Endothelial cell (in vitro differentiated cells): ENCODE measurements at places on chromosomes 1 and 21.
A peak's percentile ranks its signal among the peaks of the same experiment; 100 is the strongest.

DNA sequence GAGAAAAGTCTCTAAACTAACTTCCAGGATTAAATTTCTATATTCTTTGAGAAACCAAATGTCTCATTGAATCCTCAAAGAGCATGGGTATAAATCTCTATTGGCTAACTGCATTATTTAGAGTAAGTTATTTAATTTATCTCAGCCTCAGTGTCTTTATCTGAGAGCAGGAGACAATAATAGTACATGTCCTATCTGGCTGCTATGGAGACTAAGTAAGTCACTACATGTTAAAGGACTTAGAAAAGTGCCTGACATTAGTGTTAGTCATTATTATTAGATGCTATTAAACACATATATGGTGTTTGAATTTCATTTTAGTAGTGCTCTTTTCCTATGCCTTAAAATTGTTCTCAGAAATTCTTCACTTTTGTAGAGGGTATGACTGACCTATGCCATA, 505.2 kb downstream of the NEGR1 start:
- no peaks in the 10 kb centered on the region for H3K27me3 ChIP-seq
- no peak overlapping the region for H3K27ac ChIP-seq
- H3K4me3 ChIP-seq, result no peak overlapping the region
- no peaks in the 10 kb centered on the region for H3K36me3 ChIP-seq
- no peak for DNase-seq

DNA sequence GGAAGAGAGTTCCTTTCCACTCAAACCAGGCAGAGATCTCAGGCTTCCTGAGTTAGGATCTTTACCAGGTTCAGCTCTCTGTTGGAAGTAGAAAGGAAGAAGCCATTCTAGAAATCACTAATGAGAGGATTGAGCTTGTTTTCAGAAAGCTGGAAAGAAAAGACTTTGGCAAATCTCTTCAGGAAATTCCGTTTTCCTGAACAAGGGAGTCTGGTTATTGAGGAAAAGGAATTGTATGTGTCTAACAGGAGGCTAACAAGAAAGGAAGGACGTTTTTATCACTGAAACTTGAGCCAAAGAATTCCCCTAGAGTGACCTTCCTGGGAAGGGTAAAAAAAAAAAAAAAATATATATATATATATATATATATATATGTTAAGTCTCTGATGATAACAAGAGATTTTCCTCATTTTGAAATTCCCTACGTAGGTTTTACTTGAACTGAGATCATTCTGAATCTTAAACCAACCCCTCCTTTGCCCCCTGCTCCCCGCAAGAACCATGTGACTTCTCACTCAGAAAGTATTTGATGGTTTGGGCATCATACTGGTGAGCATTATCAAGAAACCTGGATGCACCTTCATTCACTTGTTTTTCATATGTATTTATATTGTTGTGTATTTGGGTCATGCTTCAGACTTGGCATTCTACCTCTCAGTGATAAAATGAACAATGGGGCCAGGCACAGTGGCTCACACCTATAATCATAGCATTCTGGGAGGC, 98.4 kb upstream of the BMP8A start:
- H3K4me3 ChIP-seq, result peak overlapping the region; percentile 76
- DNase-seq, result no peak
- H3K36me3 ChIP-seq, result peaks cover 17% of the 10 kb centered on the region

- no peaks in the 10 kb centered on the region for H3K36me3 ChIP-seq
- no peak overlapping the region for H3K4me3 ChIP-seq
- H3K4me1 ChIP-seq, result peaks cover 4% of the 10 kb centered on the region
- no peak overlapping the region for H3K27ac ChIP-seq
Observed at GRCh38 chr1:89987159-89987819, 7.6 kb upstream of the ZNF326 start.

- H3K27me3 ChIP-seq, result peaks cover 4% of the 10 kb centered on the region
- peak; percentile 81 for DNase-seq
- no peaks in the 10 kb centered on the region for H3K36me3 ChIP-seq
- H3K4me3 ChIP-seq, result peak overlapping the region; percentile 83
- H3K27ac ChIP-seq, result no peak overlapping the region
Observed at GRCh38 chr1:209207701-209208286, 375.7 kb upstream of the CAMK1G start.

DNA sequence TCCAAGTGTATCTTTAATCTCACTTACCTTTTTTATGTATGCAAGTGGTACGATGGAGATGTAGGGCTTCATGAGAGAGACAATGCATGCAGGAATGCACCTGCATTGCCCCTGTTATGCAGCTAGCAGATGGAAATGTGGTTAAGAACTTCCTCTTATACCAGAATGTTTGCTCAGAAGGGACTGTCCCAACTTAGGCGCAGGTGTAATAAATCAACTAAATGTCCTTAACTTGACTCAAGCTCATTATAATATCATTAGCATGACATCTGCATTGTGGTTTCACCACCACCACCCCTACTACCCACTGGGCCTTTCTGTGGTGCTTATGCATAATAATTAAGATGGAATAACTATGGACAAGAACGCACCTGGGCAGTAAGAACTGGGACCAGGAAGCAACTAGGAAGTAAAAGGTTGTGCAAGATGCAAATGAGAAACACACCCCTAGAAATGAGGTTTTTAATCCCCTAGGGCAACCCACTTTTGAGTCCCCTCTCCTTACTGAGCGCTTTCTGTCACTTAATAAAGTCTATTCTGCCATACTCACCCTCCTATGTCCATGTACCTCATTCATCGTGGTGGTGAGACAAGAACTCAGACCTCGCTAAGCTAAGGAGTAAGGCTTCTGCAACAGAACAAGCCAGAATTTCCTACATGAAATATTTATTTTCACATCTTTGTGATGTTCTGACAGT, 1103.3 kb upstream of the B3GALT2 start:
- H3K4me1 ChIP-seq, result no peaks in the 10 kb centered on the region
- DNase-seq, result no peak
- no peak overlapping the region for H3K27ac ChIP-seq
- no peak overlapping the region for H3K4me3 ChIP-seq

- H3K4me3 ChIP-seq, result no peak overlapping the region
- peaks cover 14% of the 10 kb centered on the region for H3K27me3 ChIP-seq
- no peak for DNase-seq
- H3K36me3 ChIP-seq, result peaks cover 19% of the 10 kb centered on the region
Observed at GRCh38 chr1:41529621-41530395, 45.3 kb upstream of the EDN2 start.

DNA sequence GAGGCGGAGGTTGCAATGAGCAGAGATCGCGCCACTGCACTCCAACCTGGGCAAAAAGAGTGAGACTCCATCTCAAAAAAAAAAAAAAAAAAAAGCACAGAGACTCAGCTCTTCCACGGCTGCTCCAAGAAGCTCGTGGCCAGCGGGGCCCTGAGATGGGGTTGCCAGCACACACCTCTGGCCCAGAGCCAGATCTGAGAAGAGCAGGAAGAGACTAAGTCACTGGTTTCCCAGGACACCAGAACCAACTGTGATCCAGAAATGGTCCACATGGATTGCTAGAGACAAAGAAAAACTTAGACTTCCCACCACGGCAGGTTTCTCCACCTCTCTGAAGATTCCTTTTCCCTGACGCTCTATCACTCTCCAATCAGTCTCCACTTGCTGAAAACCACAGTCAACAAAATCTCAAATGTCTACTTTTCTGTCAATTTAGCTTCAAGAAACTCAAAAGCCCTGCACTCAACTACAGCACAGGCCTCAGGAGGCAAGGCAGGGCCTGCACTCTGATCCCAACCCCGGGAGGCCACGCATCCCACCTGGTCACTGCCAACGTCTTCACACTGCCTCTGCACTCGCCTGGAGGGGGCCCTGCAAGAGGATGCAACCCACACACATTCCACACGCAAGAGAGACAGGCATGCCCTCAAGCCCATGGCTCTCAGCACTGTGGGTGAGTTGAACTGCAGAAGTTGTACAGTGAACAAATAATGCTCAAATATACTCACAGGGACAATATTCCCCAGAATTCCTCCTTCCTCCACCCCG, 79.0 kb downstream of the NPHP4 start:
- peaks cover 2% of the 10 kb centered on the region for H3K27me3 ChIP-seq
- no peak overlapping the region for H3K4me3 ChIP-seq
- peaks cover 3% of the 10 kb centered on the region for H3K36me3 ChIP-seq
- no peak overlapping the region for H3K27ac ChIP-seq
- H3K4me1 ChIP-seq, result peaks cover 3% of the 10 kb centered on the region

- H3K36me3 ChIP-seq, result peaks cover 7% of the 10 kb centered on the region
- peaks cover 56% of the 10 kb centered on the region for H3K4me1 ChIP-seq
- H3K27me3 ChIP-seq, result peaks cover 8% of the 10 kb centered on the region
Observed at GRCh38 chr1:232306269-232306961, 323.5 kb downstream of the SIPA1L2 start.

- peaks cover 6% of the 10 kb centered on the region for H3K4me1 ChIP-seq
- no peaks in the 10 kb centered on the region for H3K36me3 ChIP-seq
- no peak overlapping the region for H3K4me3 ChIP-seq
- no peak for DNase-seq
- H3K27ac ChIP-seq, result no peak overlapping the region
- H3K27me3 ChIP-seq, result no peaks in the 10 kb centered on the region
Observed at GRCh38 chr1:155504207-155504606, 58.4 kb downstream of the ASH1L start.

GRCh38 chr1:3271866-3272265, 182.6 kb upstream of the ARHGEF16 start:
- peaks cover 22% of the 10 kb centered on the region for H3K27me3 ChIP-seq
- no peak overlapping the region for H3K4me3 ChIP-seq
- no peaks in the 10 kb centered on the region for H3K4me1 ChIP-seq
- DNase-seq, result no peak
- no peak overlapping the region for H3K27ac ChIP-seq
- H3K36me3 ChIP-seq, result peaks cover 11% of the 10 kb centered on the region

GRCh38 chr1:4830707-4831106, 176.3 kb downstream of the AJAP1 start:
- no peak overlapping the region for H3K4me3 ChIP-seq
- no peak for DNase-seq
- H3K27ac ChIP-seq, result no peak overlapping the region
- H3K36me3 ChIP-seq, result no peaks in the 10 kb centered on the region
- H3K4me1 ChIP-seq, result no peaks in the 10 kb centered on the region

DNA sequence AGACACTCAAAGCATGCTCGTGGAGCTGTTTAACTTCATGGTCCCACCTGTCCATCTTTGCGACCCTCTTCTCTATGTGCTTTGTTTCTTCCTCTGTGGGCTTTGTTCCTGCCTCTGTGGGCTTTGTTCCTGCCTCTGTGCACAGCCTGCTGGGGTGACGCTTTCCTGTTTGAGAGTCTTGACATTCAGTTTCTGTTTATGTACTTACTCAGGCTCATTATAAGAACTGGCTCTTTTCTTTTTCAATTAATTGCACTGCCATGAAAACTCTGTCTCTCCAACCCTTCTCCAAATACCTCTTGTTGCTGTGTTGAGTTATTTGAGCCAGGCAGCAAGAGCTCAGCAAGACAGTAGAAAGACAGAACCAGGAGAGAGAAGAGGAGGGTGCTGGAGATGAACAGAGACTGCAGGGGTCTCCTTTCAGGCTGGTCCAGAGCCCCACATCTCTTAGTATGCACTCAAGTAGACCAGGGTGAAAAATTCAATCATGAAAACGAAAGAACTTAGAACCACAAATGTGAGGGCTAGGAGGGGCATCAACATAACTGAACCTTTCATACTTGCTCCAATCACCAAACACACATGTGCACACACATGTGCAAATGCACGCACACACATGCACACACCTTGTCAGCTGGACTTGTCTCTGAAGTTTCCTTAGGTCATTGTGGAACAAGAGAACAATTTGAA, 88.3 kb upstream of the SGIP1 start:
- H3K27ac ChIP-seq, result peak overlapping the region; percentile 79
- no peaks in the 10 kb centered on the region for H3K27me3 ChIP-seq
- peaks cover 3% of the 10 kb centered on the region for H3K36me3 ChIP-seq
- H3K4me1 ChIP-seq, result peaks cover 24% of the 10 kb centered on the region
- peak; percentile 8 for DNase-seq
- no peak overlapping the region for H3K4me3 ChIP-seq

DNA sequence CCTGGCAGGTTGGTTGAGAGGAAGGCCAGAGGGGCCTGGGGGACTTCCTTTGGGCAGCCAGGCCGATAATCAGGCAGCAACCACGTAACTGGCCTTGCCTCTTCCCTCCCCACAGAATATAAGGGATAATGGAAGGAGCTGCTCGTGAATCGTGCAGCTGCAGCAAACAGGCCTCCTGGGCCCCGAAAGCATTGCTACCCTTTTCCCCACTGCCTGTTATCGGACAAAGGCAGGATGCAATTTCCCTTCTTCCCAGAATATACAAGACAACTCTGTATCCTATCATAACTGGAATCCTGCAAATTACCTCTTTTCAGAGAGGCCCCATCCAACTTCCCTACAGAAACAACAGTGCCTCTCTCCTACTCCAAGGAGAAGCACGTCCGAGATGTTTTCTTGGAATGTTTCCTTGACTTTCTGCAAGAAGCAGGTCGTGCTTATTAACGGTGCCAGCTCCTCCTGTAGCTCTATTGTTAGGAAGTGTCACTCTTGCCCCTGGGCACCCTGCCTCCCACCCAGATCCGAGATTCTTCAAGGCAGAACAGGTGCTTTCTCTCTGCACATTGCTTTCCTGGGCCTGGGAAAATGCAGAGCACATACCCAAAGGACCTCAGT, 106.0 kb upstream of the TIAM1 start:
- no peak for DNase-seq
- H3K27ac ChIP-seq, result peak overlapping the region; percentile 21
- peaks cover 47% of the 10 kb centered on the region for H3K4me1 ChIP-seq
- peaks cover 36% of the 10 kb centered on the region for H3K36me3 ChIP-seq
- peaks cover 4% of the 10 kb centered on the region for H3K27me3 ChIP-seq

DNA sequence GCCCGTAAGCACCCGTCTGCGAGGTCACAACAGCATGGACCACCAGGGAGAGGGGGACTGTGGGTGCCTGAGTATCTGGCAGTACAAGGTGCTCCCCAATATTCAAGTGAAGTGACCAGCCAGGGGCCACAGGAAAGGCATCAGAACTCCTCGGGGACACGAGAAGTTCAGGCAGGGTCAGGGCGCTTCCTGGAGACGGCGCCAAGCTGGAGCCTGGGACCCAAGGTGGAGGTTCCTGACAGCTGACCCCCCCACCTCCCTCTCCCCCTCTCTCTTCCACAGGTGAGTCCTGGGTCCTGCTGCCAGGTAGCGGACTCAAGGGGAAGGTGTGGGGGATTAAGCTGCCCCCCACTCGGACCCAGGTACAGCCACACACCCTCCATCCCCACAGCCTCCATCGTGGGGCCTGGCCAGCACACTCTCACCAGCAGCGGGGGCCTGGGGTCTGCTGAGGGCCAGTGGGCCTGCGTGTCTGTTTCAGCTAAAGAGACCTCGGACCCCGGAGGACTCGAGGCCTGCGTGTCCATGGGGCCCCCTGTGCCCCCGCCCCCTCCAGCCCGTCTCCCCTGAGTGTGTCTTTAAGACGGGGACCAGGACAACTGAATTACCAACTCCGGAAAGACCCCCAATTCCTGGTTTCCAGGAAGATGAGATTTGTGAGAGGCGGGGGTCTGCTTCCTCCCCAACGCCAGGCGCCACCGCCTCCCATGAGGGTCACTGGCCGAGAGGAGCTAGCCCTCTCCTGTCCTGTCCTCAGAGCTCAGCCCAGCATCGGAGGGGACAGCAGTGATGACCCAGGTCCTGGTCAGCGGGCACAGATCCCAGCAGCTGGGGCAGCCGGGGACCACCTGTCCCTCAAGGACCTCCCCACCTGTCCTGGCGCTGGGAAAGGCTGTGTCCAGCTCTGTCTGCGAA, 6.2 kb downstream of the TNFRSF18 start:
- H3K4me3 ChIP-seq, result no peak overlapping the region
- H3K4me1 ChIP-seq, result no peaks in the 10 kb centered on the region
- peak; percentile 5 for DNase-seq
- H3K27me3 ChIP-seq, result peaks cover 6% of the 10 kb centered on the region
- H3K27ac ChIP-seq, result no peak overlapping the region

GRCh38 chr1:167997037-167997575, 60.2 kb upstream of the MPC2 start:
- H3K4me1 ChIP-seq, result peaks cover 5% of the 10 kb centered on the region
- H3K4me3 ChIP-seq, result no peak overlapping the region
- H3K27ac ChIP-seq, result no peak overlapping the region
- no peaks in the 10 kb centered on the region for H3K27me3 ChIP-seq
